Retinal pigment epithelial cell (primary cell): ENCODE measurements at places on chromosomes 5 and 9.
A peak's percentile ranks its signal among the peaks of the same experiment; 100 is the strongest.

DNA sequence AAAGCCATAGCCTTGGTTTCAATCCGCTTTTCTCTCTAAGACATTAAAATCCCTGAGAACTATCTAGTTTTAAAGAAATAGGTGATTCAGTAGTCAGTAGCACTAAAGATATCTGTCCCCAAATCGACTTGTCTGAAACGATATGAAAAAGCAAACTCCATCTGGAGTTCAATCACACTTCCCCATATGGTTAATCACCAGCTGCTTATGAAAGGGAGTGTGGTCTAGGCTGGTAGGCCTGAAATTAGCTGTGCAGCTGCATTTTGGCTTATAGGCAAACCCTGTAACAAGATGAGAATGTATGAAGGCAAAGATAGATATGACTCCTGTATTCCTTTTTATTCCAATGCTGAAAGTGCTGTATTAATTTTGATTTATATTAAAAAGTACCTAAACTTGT lies 65.9 kb downstream of the DMRTA1 start:
- no peak for DNase-seq

DNA sequence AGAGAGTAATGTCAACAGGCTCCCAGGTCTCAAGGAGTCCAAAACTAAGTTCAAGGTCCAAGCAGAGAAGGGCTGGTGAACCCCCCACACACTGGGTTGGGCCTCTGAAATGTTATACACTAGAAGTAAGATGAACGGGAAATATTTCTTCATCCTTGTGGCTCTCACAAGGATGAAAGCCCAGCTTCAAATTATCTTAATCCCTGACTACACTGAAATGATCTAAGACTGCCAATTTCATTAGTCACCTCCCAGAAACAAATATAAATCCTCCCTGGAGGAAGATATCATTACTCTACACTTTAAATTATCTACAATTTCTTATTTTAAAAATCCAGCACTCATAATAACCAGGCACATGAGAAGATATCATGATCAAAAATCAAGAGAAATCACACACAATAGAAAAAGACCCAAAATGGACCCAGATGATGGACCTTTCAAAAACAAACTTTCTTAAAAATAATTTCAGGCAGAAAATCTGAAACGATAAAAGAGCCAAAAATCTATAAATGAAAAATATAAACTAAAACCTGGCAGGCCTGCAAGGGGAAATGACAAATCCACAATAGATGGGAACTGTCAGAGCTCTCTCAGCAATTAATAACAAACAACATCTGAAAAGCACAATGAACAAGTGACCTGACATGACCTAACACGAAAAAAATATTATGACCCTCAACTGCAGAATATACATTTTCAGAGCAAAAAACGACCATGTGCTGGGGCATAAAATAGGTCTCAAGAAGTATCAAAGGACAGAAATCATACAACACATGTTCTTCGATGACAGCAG lies 117.4 kb downstream of the GPR21 start:
- peak; percentile 29 for DNase-seq

- no peak for DNase-seq
Measured at GRCh38 chr5:94429566-94429965, 188.8 kb downstream of the KIAA0825 start.

GRCh38 chr9:36318212-36318802 lies 60.1 kb upstream of the GNE start:
- no peak for DNase-seq

GRCh38 chr9:133273098-133273497 lies 1.9 kb downstream of the ABO start:
- no peak for DNase-seq
